ENCODE measurements at places on chromosomes 1 and 21. TPM values are rescaled to one million over a fixed set of nuclear protein-coding genes. Genes with fewer than 3 reads are reported as not detected.

The SPRR2F gene
- total RNA-seq: not detected

The PLA2G2C gene
- total RNA-seq: not detected

The CFAP74 gene
- not detected for total RNA-seq

The FCGR1A gene
- total RNA-seq: 6.4 TPM

The PTGS2 gene
- total RNA-seq: 2.5 TPM

The AKNAD1 gene
- not detected for total RNA-seq

The PPM1J gene
- total RNA-seq: 5.5 TPM

Data from right atrium auricular region (tissue), 2 donors.